ENCODE measurements at places on chromosomes 2 and 18. TPM values are rescaled to one million over a fixed set of nuclear protein-coding genes. Genes with fewer than 3 reads are reported as not detected.

GRCh38 chr2:3785220-3785889 is 82.0 kb downstream of the DCDC2C start:
- H3K4me1 ChIP-seq: no peaks in the 10 kb centered on the region
- no peak overlapping the region for H3K27ac ChIP-seq
- H3K27me3 ChIP-seq: no peaks in the 10 kb centered on the region
- no peaks in the 10 kb centered on the region for H3K36me3 ChIP-seq

ZNF396 gene
- 3.6 TPM for total RNA-seq

DNA sequence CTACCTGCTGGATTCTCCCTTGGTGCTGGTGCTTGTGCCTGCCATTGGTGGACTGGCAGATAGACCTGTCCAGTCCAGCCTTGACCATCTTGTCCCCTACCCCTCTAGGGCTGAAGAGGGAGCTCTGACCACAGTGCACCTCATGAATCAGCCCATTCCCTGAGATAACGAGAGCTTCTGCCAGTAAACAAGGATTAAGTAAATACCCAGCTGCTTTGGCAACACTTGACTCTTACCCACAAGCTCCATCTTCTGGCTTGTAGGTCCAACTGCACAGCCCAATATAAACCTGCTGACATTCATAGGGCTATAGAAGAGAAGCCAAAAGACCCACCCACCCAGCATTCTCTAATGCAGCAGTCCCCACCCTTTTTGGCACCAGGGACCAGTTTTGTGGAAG is 186.4 kb downstream of the PIK3C3 start:
- DNase-seq: no peak
- H3K36me3 ChIP-seq: no peaks in the 10 kb centered on the region
- H3K4me1 ChIP-seq: no peaks in the 10 kb centered on the region
- no peak overlapping the region for H3K27ac ChIP-seq
- no peaks in the 10 kb centered on the region for H3K27me3 ChIP-seq

DNA sequence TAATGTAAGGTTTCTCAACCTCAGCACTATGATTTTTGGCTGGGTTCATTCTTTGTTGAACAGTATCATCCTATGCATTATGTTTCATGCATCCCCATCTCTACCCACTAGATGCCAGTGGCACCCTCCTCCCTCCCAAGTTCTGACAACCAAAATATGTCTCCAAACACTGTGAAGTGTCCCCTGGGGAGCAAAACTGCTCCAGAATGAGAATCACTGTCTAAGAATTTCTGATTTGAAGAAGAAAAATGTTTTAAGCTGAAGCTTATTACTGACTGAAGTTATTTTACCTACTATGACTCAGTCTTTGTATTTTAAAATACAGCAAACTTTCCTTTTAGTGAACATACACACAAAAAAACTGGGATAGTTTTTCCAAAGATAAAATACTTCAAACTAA is 3.4 kb downstream of the THADA start:
- no peaks in the 10 kb centered on the region for H3K27me3 ChIP-seq
- no peak overlapping the region for H3K27ac ChIP-seq
- H3K4me1 ChIP-seq: peaks cover 7% of the 10 kb centered on the region
- no peaks in the 10 kb centered on the region for H3K36me3 ChIP-seq

- no peaks in the 10 kb centered on the region for H3K36me3 ChIP-seq
- no peaks in the 10 kb centered on the region for H3K4me1 ChIP-seq
- H3K27ac ChIP-seq: no peak overlapping the region
- no peaks in the 10 kb centered on the region for H3K27me3 ChIP-seq
- no peak for DNase-seq
- H3K4me3 ChIP-seq: no peak overlapping the region
Measured at GRCh38 chr2:21427606-21428005, 303.8 kb downstream of the TDRD15 start.

- no peak overlapping the region for H3K27ac ChIP-seq
- H3K4me1 ChIP-seq: no peaks in the 10 kb centered on the region
- DNase-seq: no peak
- no peaks in the 10 kb centered on the region for H3K27me3 ChIP-seq
- H3K36me3 ChIP-seq: no peaks in the 10 kb centered on the region
Measured at GRCh38 chr2:30796699-30797098, 10.5 kb downstream of the CAPN13 start.

DNA sequence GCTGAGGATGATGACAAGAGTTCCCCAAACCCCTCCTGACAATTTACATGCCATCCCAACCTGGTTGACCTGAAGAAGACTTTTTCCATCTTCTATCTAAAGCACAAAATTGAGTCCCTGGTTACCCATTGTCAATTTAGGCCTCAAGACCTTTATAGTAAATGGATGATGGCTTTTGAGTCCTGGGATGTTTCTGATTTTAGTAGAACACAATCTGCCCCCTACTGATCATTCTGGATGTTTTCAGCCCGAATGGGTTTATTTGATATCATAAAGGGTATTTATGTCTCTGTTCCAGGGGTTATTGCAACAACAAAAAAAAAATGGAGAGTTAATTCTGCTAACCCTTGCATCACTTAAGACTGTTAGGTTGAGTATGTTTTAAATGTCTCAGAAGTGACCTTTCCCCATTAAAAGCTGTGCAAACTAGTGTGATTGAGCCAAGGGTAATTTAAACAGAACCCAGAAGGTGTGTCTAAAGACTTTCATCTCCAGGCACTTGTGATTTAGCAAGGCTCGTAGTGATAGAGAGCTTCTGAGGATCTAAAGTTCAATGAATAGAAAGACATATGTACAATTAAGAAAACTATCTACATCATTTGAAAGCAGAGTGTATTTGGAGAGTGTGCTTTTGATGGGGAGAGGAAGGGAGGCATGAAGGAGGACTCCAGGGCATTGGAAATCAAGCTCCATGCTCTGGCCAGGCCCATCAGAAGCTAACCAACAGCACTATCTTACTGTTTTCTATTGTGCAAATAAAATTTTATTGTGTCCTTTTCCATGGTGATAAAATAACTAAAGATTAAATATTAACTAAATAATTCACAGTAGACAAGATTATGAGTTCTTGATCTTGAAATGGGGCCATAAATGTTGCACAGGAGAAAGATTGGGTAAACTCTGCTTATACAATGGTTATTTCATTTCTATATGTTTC is 96.6 kb upstream of the NOSTRIN start:
- no peak overlapping the region for H3K4me3 ChIP-seq
- no peaks in the 10 kb centered on the region for H3K4me1 ChIP-seq
- DNase-seq: peak; percentile 52
- no peaks in the 10 kb centered on the region for H3K27me3 ChIP-seq

DNA sequence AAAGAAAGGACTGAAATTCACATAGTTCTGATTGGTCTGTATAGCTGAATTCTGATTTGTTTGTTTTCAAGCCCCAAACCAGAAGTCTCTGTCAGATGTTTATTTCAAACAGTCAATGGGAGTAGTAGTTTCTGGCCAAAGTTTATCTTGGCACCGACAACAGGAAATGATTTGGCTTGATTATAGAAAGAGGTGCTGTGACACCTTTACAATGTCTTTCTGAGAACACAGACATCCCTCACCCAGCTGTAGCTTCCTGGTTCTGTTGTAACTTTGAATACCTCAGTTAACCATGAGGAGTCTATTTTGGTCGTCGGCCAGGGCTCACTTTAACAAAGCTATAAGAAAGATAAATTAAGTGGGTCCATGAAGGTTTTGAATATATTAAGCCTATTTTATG is 545.0 kb upstream of the ZNF804A start:
- H3K4me3 ChIP-seq: no peak overlapping the region
- H3K36me3 ChIP-seq: no peaks in the 10 kb centered on the region
- no peak overlapping the region for H3K27ac ChIP-seq
- H3K4me1 ChIP-seq: no peaks in the 10 kb centered on the region
- H3K27me3 ChIP-seq: no peaks in the 10 kb centered on the region

SERPINB12 gene
- total RNA-seq: not detected

DTNA gene
- total RNA-seq: 1.3 TPM

DNA sequence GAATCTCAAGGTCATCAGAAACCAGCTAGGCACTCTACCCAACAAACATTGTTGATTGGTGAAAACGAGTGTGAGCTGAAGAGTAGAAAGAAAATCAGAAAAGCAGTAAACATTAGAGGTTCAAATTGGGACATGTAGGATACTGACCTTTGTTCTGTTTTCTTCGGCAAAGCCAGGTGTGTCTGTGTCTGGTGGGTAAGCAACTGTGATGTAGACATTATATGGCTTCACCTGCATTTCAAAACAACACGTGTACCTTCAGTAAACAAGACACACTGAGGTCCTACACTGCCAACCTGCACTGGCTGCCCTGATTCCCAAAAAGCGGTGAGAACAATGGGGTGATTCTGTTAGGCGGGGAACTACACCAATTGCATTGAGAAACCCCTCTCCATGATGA is 22.7 kb downstream of the KDSR start:
- no peaks in the 10 kb centered on the region for H3K4me1 ChIP-seq
- H3K27ac ChIP-seq: no peak overlapping the region

DNA sequence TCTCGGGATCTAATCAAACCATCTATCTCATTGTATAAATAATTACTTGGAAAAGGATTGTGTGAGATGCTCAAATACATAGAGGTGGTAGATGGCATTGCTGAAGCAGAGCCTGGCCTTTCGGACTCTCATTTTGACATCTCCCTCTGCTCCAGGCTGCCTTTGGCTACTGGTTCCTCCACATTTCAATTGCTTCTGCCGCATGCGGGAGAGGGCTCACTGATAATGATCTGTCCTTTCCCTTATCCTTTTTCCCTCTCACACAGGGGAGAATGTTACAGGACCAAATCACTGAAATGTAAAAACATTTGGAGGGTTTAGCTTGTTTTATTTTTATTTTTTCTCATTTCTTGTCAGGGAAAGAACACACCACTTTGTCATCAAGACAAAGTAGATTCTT is 380.6 kb upstream of the UBE2E3 start:
- H3K36me3 ChIP-seq: no peaks in the 10 kb centered on the region
- DNase-seq: no peak
- no peak overlapping the region for H3K4me3 ChIP-seq

HOXD13 gene
- total RNA-seq: 0.77 TPM

DSC3 gene
- 0.37 TPM for total RNA-seq

GRCh38 chr2:31089645-31090044 is 48.6 kb downstream of the GALNT14 start:
- DNase-seq: no peak
- H3K27ac ChIP-seq: no peak overlapping the region
- no peaks in the 10 kb centered on the region for H3K27me3 ChIP-seq
- H3K36me3 ChIP-seq: no peaks in the 10 kb centered on the region

SERPINB3 gene
- total RNA-seq: not detected

- H3K4me3 ChIP-seq: no peak overlapping the region
- no peak overlapping the region for H3K27ac ChIP-seq
- no peaks in the 10 kb centered on the region for H3K27me3 ChIP-seq
- DNase-seq: no peak
- no peaks in the 10 kb centered on the region for H3K4me1 ChIP-seq
- H3K36me3 ChIP-seq: no peaks in the 10 kb centered on the region
Measured at GRCh38 chr2:200104015-200104414, 148.6 kb downstream of the MAIP1 start.

DNA sequence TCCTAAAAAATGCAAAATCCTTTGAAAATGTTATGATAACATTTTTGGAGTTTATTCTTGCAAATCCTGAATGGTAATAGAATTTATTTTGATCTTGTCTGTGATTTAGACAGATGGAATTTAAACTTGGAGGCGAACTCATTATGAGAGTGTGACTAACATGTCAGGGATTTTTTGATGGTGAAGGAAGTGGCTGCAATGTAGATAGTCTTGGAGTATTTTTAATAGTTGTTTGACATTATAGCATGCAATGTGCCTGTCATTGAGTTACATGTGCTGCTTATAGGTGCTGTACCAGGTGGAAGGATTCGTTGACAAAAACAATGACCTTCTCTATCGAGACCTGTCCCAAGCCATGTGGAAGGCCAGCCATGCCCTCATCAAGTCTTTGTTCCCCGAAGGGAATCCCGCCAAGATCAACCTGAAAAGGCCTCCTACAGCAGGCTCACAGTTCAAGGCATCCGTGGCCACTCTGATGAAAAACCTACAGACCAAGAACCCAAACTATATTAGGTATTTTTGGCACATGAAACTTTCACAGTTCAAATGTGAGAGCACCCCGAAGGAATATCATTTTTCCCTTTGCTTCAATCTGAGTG is 141.8 kb downstream of the MYO1B start:
- H3K27ac ChIP-seq: no peak overlapping the region
- DNase-seq: no peak
- H3K4me1 ChIP-seq: no peaks in the 10 kb centered on the region
- no peaks in the 10 kb centered on the region for H3K36me3 ChIP-seq

DNA sequence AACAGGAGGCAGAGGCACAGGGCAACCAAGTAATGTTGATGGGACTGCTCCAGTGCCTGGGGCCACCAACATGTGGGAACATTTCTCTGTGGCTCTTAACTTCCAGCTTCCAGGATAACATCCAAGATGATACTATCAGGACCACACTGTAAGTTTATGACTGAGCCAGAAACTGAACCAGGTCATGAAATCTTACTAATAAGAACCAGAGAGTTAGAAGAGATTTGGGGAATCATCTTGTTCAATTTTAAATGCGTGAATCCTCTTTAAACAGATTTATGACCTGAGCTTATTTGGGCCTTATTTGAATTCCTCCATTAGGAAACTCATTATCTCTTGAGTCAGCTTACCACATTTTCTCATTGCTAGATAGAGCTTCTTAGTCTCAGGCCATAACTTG is 45.0 kb downstream of the MAP2 start:
- H3K27me3 ChIP-seq: no peaks in the 10 kb centered on the region
- no peaks in the 10 kb centered on the region for H3K36me3 ChIP-seq

DNA sequence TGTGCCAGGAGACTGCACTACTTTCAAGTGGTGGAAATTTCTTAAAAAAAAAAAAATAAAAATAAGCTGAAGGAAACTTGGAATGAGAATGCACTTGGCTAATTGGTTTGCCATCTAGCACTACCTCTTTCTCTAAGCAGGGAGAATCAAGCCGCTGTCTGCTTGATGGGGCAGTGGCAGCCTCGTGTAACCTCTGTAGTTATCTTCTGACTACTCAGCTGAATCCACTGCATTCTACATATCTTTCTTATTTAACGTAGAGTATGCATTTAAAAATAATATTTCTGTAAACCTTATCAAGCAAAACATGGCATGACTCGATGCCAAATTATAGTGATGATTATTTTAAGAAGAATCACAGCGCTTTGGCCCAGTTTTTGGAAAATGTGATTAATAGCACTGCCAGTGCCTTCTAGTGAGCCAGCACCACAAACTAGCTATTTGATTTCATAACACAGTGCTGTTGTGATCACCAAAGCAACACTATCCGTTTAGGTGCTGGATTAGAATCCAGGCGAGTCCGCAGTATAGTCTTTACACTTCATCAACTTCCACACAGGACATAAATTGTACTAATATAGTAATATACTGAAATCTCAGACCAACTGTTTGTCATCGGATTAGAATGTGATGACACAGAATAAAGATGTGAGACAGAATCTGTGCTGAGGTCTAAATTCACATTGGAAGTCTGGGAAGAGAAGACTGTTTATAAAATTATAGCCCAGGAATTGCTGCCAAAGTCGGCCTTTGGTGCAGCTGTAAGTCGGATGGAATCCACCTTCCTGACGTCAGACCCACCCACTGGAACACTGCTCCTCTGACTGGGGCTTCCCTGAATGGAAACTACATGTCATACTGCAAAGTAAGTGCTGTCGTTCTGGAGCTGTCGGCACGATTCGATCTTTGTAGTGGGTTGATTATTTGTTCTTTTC is 136.5 kb upstream of the ETAA1 start:
- H3K36me3 ChIP-seq: no peaks in the 10 kb centered on the region
- H3K27me3 ChIP-seq: no peaks in the 10 kb centered on the region
- H3K27ac ChIP-seq: peak overlapping the region; percentile 48
- no peak overlapping the region for H3K4me3 ChIP-seq

GRCh38 chr2:48454504-48454903 is 75.5 kb upstream of the STON1 start:
- H3K4me3 ChIP-seq: no peak overlapping the region
- no peaks in the 10 kb centered on the region for H3K27me3 ChIP-seq
- no peaks in the 10 kb centered on the region for H3K4me1 ChIP-seq
- no peak for DNase-seq
- H3K36me3 ChIP-seq: peaks cover 4% of the 10 kb centered on the region
- H3K27ac ChIP-seq: no peak overlapping the region

Measured in colonic mucosa (tissue), 4 donors.